ENCODE measurements at places on chromosomes 7 and 10. TPM values are rescaled to one million over a fixed set of nuclear protein-coding genes. Genes with fewer than 3 reads are reported as not detected.

- H3K4me3 ChIP-seq: peak overlapping the region; percentile 4
- no peak for DNase-seq
- H3K27me3 ChIP-seq: no peaks in the 10 kb centered on the region
- H3K4me1 ChIP-seq: peaks cover 96% of the 10 kb centered on the region
Measured at GRCh38 chr10:122469848-122470247, 8.5 kb downstream of the HTRA1 start.

PSPH gene
- 37.5 TPM for total RNA-seq

DNA sequence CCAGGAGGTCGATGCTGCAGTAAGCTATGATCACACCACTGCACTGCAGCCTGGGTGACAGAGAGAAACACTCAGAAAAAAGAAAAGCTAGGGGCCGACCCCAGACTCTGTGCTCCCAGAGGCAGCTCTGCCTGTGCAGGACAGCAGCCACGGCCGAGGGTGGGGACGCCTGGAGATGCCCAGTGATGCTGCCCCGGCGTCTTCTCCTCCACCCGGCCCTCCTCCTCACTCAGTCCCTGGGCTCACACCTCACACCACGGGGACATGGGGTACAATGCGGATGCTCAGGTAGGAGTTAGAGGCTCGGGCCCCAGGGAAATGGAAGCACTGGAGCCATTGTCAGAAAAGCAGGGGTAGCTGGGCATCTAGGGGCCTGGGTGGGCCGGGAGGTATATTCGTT lies 46.3 kb upstream of the ELFN1 start:
- no peak overlapping the region for H3K4me3 ChIP-seq

SCART1 gene
- total RNA-seq: 2.4 TPM

DNA sequence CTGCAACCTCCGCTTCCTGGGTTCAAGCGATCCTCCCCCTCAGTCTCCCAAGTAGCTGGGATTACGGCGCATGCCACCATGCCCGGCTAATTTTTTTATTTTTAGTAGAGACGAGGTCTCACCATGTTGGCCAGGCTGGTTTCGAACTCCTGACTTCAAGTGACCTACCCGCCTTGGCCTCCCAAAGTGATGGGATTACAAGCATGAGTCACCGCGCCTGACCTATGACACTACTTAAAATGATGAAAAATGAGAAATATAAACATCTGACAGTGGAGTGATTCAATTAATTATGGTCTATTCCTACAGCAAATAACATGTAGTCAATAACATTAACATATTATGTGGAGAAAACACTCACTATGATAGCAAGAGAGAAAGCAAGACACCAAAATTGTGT lies 2.2 kb downstream of the BRAT1 start:
- DNase-seq: peak; percentile 40
- H3K4me1 ChIP-seq: peaks cover 22% of the 10 kb centered on the region
- no peak overlapping the region for H3K4me3 ChIP-seq
- H3K36me3 ChIP-seq: peaks cover 7% of the 10 kb centered on the region
- no peaks in the 10 kb centered on the region for H3K27me3 ChIP-seq

DLX6 gene
- 2.7 TPM for total RNA-seq

DNA sequence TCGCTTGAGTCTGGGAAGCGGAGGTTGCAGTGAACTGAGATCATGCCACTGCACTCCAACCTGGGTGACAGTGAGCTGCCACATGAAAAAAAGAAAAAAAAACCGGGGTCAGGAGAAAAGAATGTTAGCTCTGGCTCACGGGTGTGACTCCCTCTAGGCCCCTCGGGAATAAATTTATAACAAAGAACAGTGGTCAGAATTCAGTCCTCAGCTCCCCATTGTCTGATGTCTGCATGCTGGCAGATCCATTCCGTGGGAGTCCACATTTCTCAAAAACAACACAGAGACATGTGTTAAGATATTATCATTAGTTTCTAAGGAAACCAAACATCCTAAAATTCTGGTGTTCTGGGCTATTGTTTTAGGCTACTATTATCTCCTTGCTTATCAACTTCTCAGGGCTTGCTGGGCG lies 90.6 kb downstream of the MARCHF5 start:
- DNase-seq: no peak
- H3K4me3 ChIP-seq: no peak overlapping the region
- no peaks in the 10 kb centered on the region for H3K4me1 ChIP-seq
- H3K27me3 ChIP-seq: peaks cover 18% of the 10 kb centered on the region

GSTO2 gene
- 0.28 TPM for total RNA-seq

AS3MT gene
- 3.7 TPM for total RNA-seq

DNA sequence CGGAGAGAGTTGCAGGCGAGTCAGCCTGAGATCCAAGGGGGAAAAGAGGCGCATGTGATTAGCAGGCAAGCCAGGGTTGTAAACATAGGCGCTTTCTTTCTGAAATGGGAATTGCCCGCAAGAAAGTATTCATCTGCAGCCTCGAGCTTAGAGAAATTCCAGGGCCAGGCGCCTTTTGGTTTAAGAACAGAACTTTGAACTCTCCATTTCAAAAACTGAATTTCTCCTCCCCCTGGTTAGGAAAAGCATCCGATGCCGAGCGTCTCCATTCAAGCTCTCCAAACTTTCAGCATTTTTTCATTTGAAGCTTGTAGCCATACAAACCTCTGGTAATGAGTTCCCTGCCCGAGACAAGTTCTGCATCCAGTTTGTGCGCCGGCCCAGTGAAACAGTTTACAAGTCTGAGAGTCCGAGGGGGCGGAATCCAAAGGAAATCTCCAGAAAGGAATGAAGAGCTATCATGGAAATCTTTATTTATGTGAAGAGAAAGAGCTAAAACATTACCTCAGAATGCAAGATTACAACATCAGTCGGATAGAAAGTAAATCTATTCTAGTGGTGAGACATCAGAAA lies 69.9 kb downstream of the FAM204A start:
- H3K27ac ChIP-seq: no peak overlapping the region
- peaks cover 23% of the 10 kb centered on the region for H3K27me3 ChIP-seq
- no peak for DNase-seq
- H3K36me3 ChIP-seq: no peaks in the 10 kb centered on the region

- no peak overlapping the region for H3K4me3 ChIP-seq
- H3K27ac ChIP-seq: no peak overlapping the region
- no peak for DNase-seq
- H3K4me1 ChIP-seq: peaks cover 20% of the 10 kb centered on the region
- no peaks in the 10 kb centered on the region for H3K36me3 ChIP-seq
Measured at GRCh38 chr10:113284635-113285034, 268.2 kb upstream of the HABP2 start.

DNA sequence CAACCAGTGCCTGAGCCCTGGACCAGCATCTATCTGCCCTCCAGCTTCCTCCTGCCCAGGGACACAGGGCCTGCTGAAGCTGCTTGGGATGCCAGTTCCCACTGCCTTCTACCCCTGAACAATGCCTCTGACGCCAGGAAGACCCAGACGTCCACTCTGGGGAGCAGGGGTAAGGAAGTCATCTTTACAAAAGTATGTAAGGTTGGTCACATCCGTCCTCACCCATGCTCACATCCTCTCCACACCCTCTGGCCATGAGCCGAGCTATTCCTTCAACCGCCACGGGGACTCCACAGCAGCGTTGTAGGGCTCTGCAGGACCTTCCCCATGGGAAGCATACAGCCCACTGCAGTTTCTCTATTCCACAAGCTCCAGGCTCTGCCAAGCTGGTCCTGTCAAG lies 58.5 kb downstream of the CLRN3 start:
- no peak overlapping the region for H3K27ac ChIP-seq
- no peaks in the 10 kb centered on the region for H3K36me3 ChIP-seq
- H3K4me1 ChIP-seq: no peaks in the 10 kb centered on the region
- peaks cover 50% of the 10 kb centered on the region for H3K27me3 ChIP-seq
- no peak overlapping the region for H3K4me3 ChIP-seq
- no peak for DNase-seq

- no peak overlapping the region for H3K4me3 ChIP-seq
- H3K27me3 ChIP-seq: no peaks in the 10 kb centered on the region
- peaks cover 5% of the 10 kb centered on the region for H3K4me1 ChIP-seq
Measured at GRCh38 chr7:29071203-29071874, 75.0 kb downstream of the CPVL start.

GRCh38 chr7:37341033-37341630 lies 107.5 kb downstream of the ELMO1 start:
- no peak overlapping the region for H3K27ac ChIP-seq
- no peaks in the 10 kb centered on the region for H3K27me3 ChIP-seq
- no peaks in the 10 kb centered on the region for H3K36me3 ChIP-seq
- H3K4me3 ChIP-seq: no peak overlapping the region
- H3K4me1 ChIP-seq: no peaks in the 10 kb centered on the region

DNA sequence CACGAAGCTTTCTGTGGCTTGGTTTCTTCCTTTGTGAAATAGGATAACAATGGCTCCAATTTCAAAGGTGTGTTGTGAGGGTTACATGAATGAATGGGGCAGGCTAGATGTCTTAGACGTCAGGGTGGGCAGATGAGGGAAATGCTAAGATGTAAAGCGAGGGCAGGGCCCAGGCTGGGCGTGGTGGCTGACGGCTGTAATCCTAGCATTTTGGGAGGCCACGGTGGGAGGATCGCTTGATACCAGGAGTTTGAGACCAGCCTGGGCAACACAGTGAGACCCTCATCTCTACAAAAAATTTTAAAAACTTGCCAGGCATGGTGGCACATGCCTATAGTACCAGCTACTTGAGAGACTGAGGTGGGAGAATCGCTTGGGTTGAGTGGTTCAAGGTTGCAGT lies 607.7 kb upstream of the FOXK1 start:
- H3K4me3 ChIP-seq: no peak overlapping the region
- DNase-seq: no peak
- H3K36me3 ChIP-seq: peaks cover 17% of the 10 kb centered on the region
- H3K27ac ChIP-seq: no peak overlapping the region
- H3K27me3 ChIP-seq: no peaks in the 10 kb centered on the region

GRCh38 chr10:24762161-24762924 lies 38.7 kb upstream of the ARHGAP21 start:
- no peak for DNase-seq
- H3K27ac ChIP-seq: peak overlapping the region; percentile 10
- no peaks in the 10 kb centered on the region for H3K27me3 ChIP-seq
- no peak overlapping the region for H3K4me3 ChIP-seq
- peaks cover 22% of the 10 kb centered on the region for H3K4me1 ChIP-seq

KCNK18 gene
- total RNA-seq: not detected

CHAT gene
- not detected for total RNA-seq

GRCh38 chr7:118713039-118713438 lies 488.5 kb downstream of the ANKRD7 start:
- H3K27ac ChIP-seq: no peak overlapping the region
- DNase-seq: no peak
- no peaks in the 10 kb centered on the region for H3K4me1 ChIP-seq
- peaks cover 5% of the 10 kb centered on the region for H3K27me3 ChIP-seq
- H3K4me3 ChIP-seq: no peak overlapping the region

- peaks cover 28% of the 10 kb centered on the region for H3K4me1 ChIP-seq
- H3K36me3 ChIP-seq: no peaks in the 10 kb centered on the region
- no peaks in the 10 kb centered on the region for H3K27me3 ChIP-seq
- no peak for DNase-seq
- no peak overlapping the region for H3K4me3 ChIP-seq
- no peak overlapping the region for H3K27ac ChIP-seq
Measured at GRCh38 chr10:44573821-44574220, 188.9 kb upstream of the CXCL12 start.

GRCh38 chr10:103795634-103796270 lies 59.6 kb downstream of the SH3PXD2A start:
- peaks cover 11% of the 10 kb centered on the region for H3K4me1 ChIP-seq
- H3K4me3 ChIP-seq: no peak overlapping the region
- no peaks in the 10 kb centered on the region for H3K27me3 ChIP-seq
- no peaks in the 10 kb centered on the region for H3K36me3 ChIP-seq
